ENCODE measurements at places on chromosomes 7 and 10.

DNA sequence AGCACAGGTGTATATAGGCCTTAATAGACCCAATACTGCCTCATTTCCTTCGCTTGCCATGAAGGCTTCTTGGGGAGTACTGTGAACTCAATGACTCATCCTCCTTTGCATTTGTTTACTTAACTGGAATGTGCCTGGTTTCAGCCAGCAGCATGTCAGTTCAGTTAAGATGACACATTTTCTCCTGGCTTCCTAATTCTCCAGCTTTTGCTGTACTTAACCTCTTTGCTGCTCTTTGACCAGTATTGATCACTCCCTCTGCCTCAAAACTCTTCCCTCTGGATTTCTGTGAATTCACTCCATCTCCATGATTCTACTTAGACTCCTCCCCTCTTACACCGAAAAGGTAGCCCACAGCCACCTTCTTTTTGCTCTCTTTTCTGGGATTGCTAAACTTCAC lies 135.7 kb downstream of the MAGI2 start:
- no peak for DNase-seq

- no peak for DNase-seq
These were observed 15.1 kb downstream of the ITGA8 start for GRCh38 chr10:15704581-15704968.

DNA sequence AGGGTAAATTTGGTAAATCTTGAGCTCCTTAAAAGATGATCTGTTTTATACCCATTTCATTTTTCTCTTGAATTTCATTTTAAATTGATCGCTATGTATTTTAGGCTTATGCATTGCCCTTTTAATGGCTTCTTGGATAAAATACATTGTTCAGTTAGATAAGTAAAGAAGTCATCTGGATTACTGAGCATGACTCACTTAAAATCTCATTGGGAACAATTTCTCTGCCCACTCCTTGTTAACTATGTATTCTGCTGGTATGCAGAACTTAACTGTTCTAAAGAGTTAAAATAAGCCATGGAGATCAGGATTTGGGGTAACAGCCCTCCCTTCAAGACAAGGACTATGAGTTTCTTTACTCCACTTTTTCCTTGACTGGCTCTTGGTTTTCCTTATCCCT lies 134.2 kb downstream of the SND1 start:
- no peak for DNase-seq

- DNase-seq, result no peak
These were observed 12.7 kb downstream of the NANOS1 start for GRCh38 chr10:119042169-119042568.

DNA sequence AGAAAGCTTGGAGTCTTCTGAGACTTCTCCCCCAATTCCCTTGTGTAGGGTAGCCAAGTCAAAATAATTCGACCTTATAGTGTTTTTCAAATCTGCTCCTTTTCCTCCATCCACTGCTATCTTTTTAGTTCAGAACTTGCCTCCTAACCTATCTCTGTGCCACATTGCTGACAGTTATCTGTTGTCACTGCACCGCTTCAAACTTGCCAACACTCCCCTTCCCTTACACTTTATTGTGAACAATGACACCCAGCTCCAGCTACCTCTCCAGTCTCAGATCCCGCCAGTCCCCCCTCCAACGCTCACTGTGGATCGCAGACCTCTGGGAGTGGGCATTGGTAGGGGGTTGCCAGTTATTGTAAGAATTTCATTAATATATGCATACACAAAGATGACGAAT lies 16.3 kb upstream of the HPS1 start:
- no peak for DNase-seq

DNA sequence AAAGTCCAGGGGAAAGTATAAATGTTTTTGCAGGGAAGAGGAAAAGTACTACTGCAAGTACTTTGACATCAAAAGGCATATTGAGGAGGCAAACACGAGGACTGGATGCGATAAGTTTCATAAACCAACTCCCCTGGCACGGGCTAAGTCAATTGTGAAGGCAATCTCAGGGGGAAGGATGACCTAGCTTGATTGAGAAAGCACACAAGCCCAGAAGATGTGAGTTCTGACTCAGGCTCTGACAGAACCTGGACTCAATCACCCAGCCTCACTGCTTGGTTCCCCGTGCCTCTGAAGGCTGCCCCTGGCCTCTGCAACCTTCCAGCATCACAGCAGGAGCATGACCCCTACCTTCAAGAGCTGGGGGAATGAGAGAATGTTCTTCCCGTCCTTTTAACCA lies 93.2 kb upstream of the ZNF438 start:
- no peak for DNase-seq

GRCh38 chr10:61157182-61157581 lies 213.2 kb upstream of the RHOBTB1 start:
- no peak for DNase-seq

DNA sequence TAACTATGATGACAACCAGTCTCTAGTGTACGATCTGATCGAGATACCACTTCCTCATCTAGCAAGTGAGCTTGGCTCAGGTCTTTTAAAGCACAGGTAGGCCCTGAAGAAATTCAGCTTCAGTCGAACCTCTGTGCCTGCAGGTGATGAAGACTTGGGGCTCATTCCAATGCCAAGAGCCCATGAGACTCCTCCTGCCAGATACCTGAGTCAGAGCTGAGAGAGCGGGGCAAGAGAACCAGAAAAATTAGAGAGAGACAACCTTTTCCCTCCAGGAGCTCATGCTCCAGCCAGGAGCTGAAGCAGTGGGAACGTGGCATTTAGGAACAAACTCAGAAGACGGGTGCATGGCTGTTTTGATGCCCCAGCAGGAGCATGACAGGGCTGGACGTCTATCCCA lies 232.7 kb downstream of the FANK1 start:
- DNase-seq, result no peak

DNA sequence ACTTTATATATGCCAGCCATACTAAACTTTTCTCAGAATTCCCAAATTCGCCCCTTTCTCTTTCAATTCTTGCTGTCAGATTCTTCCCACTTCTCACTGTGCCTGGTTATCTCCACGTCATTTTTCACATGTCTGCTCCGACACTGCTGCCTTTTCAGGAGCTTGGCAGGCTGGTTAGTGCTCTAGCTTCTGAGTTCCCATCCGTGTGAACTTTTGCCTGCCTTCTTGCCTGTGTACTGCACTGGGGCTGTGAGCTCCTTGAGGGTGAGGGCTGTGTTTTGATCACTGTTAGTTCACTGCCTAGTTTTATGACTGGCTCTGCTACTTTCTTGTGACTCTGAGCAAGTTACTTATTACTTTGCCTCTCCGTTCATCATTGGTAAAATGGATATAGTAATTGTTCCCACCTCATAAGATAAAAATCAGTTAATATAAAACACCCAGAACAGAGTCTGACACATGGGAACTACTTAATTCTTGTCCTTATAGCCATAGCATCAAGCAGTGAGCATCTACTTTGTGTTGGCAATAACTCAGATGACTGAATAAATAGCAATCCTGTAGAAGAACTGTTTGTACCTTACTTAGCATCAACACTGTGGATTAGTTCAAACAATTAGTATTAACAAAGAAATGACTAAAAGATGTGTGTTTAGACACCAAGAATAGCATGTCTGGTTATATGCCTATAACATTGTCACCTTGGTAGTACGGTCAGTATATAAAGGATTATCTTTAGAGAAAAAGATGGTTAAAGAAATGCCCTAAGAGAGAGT lies 5.5 kb downstream of the GSTO1 start:
- no peak for DNase-seq

DNA sequence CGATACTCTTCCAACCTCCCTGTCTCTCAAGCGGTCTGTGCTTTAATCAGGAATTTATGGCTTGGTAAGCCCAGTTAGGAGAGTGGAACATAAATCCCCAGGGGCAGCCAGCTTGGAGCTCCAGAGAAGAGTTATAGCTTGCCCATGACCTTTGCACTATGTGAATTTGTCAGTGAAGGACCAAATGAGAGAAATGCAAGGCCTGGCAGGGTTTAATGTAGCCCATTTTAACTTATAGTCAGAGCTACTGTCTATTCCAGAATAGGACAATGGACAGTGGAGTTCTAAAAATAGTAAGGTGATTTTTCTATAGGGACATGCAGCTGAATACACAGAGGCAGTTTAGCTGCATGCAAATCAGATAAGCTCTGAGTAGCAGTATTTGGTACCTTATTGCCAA lies 142.6 kb upstream of the CAV2 start:
- no peak for DNase-seq

DNA sequence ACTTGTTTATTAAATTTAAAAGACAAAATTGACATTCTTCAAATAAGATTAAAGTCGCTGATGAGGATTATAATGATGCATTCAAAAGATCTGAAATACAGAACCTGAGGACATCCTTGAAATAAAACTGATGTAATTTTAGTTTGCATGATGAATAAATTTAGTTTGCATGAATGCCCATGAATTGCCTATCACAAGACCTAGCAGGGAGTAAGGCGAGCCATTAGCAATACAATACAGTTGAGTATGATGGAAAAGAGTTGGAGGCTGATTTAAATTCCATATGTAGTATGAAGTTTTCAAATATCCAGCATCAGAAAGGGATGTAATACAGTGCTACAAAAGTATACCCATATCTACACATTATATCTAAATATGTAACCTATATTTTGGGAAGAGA lies 321.3 kb downstream of the CACNA2D1 start:
- no peak for DNase-seq

GRCh38 chr7:36887969-36888368 lies 163.7 kb upstream of the AOAH start:
- DNase-seq, result no peak

GRCh38 chr7:1025743-1026581 lies 18.4 kb upstream of the GPR146 start:
- DNase-seq, result no peak

GRCh38 chr7:151923097-151923876 lies 33.0 kb upstream of the GALNTL5 start:
- no peak for DNase-seq

DNA sequence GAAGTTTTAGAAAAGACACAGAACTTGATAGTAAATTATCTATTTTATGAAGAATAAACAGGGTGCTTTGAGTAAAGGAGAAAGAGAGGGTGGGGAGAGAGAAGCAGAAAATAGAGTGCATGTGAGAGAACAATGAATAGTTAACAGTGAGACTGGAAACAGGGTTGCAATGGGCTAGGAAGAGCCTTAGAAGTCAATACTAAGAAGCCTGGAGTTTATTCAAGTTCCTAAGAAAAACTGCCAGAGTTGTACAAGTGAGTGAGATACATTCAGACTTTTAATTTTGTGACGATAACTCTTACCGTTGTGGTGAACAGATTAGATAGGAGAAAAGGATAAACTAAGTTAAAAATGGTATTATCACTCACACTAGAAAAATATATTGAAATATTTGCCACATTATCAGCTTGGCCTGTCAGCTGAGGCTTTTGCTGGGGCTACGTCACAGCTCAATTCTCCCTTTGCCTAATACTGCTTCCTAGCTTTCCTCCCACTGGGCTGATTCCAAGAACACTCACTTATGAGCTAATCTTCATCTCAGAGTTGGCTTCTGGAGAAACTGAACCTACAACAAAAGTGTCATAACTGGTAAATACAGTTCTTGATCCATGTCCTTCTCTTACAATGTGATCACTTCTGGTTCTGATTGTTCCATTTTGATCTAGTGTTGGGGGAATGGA lies 92.7 kb downstream of the SEMA3D start:
- no peak for DNase-seq

DNA sequence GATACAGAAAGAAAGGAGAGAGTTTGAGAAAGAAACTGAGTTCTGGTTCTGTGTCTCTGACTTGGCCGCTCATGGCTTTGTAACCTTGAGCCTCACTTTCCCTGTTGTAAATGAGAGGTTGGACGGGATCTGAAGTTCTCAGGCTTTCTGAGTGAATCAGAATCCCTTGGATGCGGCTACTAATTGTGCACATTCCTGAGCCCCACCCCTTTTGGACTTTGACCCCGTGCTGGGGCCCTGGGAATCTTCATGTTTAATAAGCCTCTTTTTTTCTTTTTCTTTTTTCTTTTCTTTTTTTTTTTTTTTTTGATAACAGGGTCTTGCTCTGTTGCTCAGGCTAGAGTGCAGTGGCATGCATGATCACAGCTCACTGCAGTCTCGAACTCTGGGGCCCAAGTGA lies 26.9 kb downstream of the SLC25A28 start:
- DNase-seq, result no peak

GRCh38 chr10:11430421-11431215 lies 180.8 kb downstream of the USP6NL start:
- DNase-seq, result no peak

DNA sequence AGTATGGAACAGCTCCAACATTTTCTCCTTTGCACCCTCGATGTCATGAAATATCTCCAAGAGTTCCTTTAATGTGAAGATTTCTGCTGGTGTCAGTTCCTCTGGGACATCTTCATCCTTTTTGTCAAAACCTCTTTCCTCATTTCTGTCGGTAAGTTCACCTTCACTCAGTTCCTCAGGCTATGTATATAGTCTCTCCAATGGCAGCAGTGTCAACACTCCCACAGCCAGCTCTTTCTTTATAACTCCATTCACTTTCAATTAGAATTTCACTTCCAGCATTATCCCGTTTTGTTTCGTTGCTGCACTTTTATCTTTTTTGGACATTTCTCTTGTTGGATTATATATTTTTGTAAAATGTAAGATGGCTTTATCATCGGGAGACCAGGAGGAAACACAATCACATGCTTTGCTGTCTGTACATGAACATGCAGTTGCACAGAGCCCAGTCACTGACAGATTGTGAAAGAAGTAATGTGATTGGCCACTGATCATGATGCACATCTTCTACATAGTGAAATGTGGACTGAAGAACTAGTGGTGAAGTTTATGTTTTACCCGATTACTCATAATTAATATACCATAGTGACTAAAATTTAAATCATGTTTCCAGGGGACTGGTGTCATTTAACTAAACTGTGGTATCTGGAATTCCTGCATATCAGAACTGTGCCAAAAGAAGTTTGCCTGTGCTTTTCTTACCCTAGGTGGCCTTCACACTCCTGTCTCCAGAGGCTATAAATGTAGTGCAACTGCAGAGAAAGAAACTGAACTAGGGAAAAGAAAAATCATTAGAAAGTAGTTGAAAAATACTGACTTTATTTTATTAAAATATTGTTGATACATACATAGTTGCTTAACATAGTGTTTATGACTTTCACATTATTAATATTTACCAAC lies 289.6 kb downstream of the PPP1R3A start:
- DNase-seq, result no peak

DNA sequence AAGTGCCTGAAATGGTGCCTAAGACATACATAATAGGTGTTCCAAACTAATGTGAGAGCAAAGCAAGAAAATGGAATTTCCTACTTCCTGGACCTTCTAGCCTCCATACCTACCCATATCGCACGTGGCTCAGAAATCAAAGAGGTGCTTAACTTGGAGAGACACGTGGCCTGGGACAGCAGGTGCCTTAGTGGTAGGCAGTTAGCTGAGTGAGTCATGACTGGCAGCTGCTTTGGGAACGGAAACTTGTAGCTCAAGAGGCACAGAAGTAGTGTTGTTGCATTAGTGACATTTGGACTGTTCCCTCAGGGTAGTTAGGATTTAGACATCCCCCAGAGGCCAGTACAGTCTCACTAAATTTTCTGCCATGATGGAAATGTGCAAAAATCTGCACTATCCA lies 12.0 kb upstream of the BMPER start:
- DNase-seq, result no peak

- peak; percentile 97 for DNase-seq
These were observed 27.7 kb downstream of the SLC29A3 start for GRCh38 chr10:71346731-71347130.

Measured in NCI-H82 (cell line).